Cardiac septum (tissue), 1 donor: ENCODE measurements at places on chromosomes 11 and 22. TPM values are rescaled to one million over a fixed set of nuclear protein-coding genes. Genes with fewer than 3 reads are reported as not detected.

The JAML gene
- 5.4 TPM for total RNA-seq

The RIMBP3B gene
- 0.08 TPM for total RNA-seq

The RHOD gene
- 25.8 TPM for total RNA-seq

The SCGB1D2 gene
- not detected for total RNA-seq

The TRPM5 gene
- not detected for total RNA-seq

The A4GALT gene
- total RNA-seq: 97.7 TPM

The APOA1 gene
- total RNA-seq: 47.2 TPM

The ZNF280B gene
- 0.57 TPM for total RNA-seq

The PHF21A gene
- 43.8 TPM for total RNA-seq

The MMP12 gene
- total RNA-seq: not detected

The XPNPEP3 gene
- total RNA-seq: 22.0 TPM

The GTSE1 gene
- 0.32 TPM for total RNA-seq

The NLRP10 gene
- not detected for total RNA-seq

The PAX6 gene
- 0.46 TPM for total RNA-seq

The ATL3 gene
- 15.1 TPM for total RNA-seq

The ADM2 gene
- total RNA-seq: 0.13 TPM

The YAP1 gene
- 74.9 TPM for total RNA-seq

The WDR74 gene
- total RNA-seq: 22.8 TPM

The GCAT gene
- total RNA-seq: 24.0 TPM

The PGA5 gene
- total RNA-seq: not detected

The C11orf52 gene
- total RNA-seq: 2.6 TPM

The SLC43A3 gene
- total RNA-seq: 26.7 TPM

The GRAP2 gene
- 1.2 TPM for total RNA-seq

The SLC22A8 gene
- total RNA-seq: not detected

The GAB4 gene
- total RNA-seq: not detected

The SLC6A5 gene
- total RNA-seq: not detected

The TMEM126B gene
- total RNA-seq: 45.2 TPM

The TYR gene
- total RNA-seq: not detected

The OR56A1 gene
- not detected for total RNA-seq

The CNGA4 gene
- total RNA-seq: not detected

The EHF gene
- total RNA-seq: 0.08 TPM

The OR51B5 gene
- not detected for total RNA-seq

The NCF4 gene
- 6.1 TPM for total RNA-seq

The ME3 gene
- 19.9 TPM for total RNA-seq

The CRACR2B gene
- 12.2 TPM for total RNA-seq

The RTN4RL2 gene
- 0.73 TPM for total RNA-seq

The SLC36A4 gene
- 7.3 TPM for total RNA-seq

The MMP13 gene
- total RNA-seq: not detected

The TIGD3 gene
- not detected for total RNA-seq

The KDM4E gene
- not detected for total RNA-seq

The RSF1 gene
- 52.3 TPM for total RNA-seq

The ADAMTS15 gene
- 8.5 TPM for total RNA-seq
